ENCODE measurements at places on chromosomes 2 and 18.

- DNase-seq, result no peak
Observed at GRCh38 chr18:76756531-76757253, 65.7 kb upstream of the ZNF236 start.

DNA sequence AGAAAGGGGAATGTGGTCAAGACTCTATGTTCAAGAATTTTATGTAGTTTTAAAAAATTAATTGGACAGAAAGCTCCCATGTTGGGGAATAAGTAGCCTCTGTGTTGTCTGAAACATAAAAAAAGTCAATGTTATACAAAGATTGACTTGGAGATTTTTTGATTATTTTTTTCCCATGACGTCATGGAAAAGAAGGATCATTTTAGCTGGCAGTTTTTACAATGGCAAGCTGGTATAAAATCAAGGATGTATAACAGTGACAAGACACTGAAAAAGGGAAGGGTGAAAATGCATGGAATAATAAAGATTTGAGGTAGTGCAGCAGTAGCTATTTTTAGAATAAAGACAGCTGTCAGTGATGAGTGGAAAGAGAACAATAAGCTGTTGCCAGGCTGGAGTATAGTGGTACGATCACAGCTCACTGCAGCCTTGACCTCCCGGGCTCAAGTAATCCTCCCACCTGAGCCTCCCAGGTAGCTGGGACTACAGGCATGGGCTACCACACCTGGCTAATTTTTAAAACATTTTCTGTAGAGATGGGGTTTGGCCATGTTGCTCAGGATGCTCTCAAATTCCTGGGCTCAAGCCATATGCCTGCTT is 9.2 kb downstream of the SLC39A10 start:
- DNase-seq, result no peak

GRCh38 chr18:9838144-9838877 is 47.5 kb upstream of the TXNDC2 start:
- peak; percentile 84 for DNase-seq

GRCh38 chr2:74421221-74421870 is at the start of the genes C2orf81 and WDR54:
C2orf81 (minus strand) TSS chr2:74421619; CDS start chr2:74421560, 59 bp downstream.
WDR54 (plus strand) TSS chr2:74421730; CDS start chr2:74422154, 424 bp downstream.
- peak; percentile 93 for DNase-seq

DNA sequence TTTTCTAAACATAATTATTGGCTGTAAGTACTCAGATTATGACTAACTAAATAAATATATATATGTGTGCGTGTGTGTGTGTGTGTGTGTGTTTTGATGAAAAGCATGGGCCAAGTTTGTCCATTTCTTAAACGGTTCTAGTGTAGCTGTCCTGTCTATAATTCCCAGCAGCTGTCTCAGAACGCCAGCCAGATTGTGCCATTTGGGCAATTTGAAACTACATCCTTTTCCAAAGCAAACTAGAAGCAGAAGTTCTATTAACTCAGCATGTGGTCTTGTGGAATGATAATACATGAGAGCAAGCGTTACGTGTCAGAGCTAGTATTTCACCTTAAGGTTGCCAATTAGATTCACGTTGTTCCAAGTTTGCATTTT is 1.7 kb downstream of the ARHGAP28 start:
- no peak for DNase-seq

DNA sequence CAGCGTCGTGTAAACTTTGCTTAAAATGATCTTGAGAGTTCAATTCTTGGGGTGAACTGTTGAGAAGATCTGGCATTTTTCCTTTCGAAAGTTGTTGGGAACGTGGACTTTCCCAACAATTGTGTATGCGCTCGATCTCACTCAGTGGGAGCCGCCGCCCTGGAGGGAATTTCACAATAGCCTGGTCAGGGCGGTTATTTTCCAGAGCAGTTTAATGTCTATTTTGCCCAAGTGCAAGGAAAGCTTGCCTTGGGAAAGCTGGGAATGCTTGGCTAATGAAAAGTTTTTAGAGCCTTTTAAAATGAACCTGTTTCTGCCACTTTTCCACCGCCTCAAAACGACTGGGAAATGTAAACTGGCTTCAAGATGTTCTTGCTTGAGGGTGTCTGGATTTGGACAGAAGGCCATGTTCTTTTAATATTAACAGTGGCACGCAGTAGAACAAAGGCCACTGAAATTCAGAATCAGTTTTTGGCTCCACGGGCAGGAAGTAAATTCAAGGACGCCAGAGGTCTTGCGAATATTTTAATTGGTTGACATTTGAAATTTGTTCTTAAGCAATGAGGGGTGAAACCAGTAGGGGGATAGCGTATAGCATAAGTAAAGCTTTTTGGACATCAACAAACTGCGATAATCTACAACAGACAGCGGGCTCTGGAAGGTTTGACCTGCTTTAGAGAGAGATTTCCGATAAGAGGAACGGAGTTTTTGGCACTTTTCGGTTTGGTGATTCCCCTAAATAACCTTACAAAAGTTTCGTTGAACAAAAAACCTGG is 1.2 kb downstream of the CFLAR start:
- DNase-seq, result peak; percentile 71

DNA sequence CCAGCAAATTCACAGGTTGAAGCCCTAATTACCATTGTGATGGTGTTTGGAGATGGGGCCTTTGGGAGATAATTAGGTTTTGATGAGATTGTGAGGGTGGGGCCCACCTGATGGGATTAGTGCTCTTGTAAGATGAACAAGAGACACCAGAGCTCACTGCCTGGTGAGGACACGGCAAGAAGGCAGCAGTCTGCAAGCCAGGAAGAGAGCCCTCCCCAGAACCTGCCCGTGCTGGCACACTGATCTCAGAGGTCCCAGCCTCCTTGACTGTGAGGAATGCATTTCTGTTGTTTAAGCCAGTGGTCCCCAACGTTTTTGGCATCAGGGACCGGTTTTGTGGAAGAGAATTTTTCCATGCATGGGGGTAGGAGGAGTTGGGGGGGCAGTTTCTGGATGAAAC is 240.7 kb downstream of the KLHL29 start:
- no peak for DNase-seq

DNA sequence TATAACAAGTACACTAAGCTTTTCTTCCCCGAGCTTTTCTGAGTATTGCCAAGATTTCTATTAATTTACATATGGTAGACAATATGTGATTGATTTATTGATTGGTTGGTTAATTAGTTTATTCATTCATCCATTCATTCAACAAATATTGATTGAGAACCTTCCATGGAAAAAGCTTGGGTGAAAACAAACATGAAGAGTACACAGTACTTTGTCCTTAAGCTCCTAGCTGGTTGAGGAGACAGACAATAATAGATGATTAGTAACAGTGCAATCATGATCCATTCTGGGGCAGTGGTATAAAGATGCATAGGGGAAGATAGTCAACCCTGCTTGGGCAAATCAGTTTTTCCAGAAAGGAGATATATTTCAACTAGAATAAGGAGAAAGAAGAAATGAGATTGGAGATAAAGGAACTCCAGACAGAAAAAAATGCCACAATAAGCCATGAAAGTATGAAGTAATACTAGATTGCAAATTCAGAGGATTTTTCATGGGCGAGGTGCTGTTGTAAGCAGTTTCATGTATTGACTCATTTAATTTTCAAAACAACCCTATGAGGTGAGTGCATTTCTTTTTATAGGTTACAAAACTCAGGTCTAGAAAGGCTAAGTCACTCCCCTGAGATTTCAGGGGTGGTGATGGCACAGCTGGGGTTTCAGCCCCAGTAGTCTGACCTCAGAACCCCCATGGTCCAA is 129.5 kb downstream of the RND3 start:
- DNase-seq, result no peak

GRCh38 chr2:138432971-138433370 is 68.6 kb upstream of the SPOPL start:
- no peak for DNase-seq

GRCh38 chr2:217086038-217086522 is 226.2 kb upstream of the TNP1 start:
- no peak for DNase-seq

DNA sequence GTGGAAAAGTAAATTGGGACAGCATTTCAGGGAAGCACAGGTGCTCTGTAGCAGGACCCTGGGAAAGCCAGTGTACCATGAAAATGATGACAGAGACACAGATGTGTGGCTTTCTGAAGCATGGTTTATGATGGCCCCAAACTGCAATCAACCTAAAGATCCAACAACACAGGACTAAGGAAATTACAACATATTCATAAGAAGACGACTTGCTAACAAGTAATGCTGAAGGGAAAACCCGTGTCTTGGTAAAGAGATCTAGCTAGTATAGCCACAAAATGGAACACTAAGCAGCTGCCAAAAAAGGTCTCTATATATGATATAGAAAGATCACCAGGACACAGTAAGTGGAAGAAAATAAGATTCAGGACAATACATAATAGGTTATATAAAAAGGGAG is 53.2 kb downstream of the UXS1 start:
- no peak for DNase-seq

- DNase-seq, result peak; percentile 73
Observed at GRCh38 chr2:112275887-112276773, 733 bp downstream of the ZC3H6 start.

- no peak for DNase-seq
Observed at GRCh38 chr2:46411985-46412384, 67.4 kb upstream of the TMEM247 start.

DNA sequence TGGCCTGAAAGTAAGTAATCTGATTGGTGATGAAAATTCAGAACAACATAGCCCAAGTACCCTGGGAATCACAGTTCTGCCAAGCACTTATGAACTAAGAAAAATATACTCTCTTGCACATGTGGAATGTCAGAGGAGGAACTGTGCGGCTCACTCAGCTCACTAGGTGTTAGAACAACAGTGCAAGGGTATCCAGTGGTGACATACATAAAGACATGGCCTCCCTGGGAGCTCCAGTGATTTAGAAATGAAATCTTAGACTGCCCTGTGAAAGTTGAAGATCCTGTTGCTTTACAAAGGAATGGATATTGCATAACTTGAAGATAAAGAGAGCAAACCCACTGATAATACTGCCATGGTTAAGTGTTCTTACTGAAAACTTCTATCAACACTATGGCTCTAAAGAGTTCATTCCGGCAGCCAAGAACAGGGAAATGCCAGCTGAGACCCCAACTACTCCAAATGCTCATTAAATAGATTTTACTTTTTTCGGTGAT is 246.2 kb downstream of the ARHGAP15 start:
- DNase-seq, result no peak

- DNase-seq, result no peak
Observed at GRCh38 chr2:14385043-14385442, 247.5 kb upstream of the LRATD1 start.

DNA sequence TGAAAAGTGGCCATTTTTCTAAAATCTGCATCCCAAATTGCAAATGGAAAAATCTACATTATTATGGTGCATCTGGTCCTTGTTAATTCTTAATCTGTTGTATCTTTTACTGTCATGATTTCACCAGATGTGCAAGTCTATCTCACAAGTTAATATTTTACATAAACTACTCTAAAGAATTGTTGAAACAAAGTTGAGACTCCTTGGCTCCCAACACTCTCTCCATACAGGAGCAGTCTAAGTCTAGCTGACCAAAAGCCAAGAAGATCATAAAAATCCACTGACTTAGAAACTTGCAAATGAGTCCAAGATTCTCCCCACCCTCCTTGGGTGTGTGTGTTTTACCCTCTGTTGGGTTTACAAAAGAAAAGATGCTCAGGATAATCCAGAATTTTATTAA is 85.1 kb downstream of the NCKAP5 start:
- no peak for DNase-seq

GRCh38 chr2:164719996-164720941 is 99.0 kb upstream of the GRB14 start:
- DNase-seq, result no peak

DNA sequence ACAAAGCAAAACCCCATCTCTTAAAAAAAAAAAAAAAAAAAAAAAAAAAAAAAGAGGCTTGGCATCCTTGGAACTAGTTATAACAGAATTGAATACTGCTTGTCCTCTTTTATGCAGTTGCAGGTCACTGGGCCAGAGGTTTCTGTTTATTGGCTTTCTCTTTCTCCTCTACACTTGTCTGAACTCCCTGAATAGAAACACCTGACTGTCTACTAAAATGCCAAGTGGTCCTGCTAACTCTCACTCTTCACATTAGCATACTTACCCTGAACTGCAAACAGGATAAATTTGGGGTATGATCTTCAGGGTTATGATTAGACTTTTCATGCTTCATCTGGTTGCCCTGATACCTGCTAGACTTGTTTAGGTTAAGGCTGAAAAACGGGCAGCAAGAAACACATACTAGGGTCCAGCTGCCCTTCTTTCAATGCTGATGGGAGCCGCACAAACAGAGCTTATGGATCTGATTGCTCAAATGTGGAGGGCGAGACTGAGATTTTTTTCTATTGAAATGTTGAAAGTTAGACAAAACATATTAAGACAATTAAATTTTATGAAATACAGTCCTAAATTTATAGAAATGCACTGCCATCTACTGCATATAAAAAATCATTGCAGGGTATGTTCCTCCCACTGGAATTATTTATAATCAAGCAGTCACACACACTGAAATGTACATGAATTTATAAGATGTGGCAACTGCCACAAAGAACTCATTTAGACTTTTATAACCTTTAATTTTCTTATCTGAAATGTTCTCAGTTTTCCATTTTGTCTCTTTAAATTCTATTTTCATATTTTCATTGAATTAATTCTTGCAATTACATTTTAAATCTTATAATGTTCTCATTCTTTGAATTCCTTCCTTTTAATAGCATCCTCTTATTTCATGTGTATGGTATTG is 40.8 kb downstream of the GTF3C3 start:
- no peak for DNase-seq

DNA sequence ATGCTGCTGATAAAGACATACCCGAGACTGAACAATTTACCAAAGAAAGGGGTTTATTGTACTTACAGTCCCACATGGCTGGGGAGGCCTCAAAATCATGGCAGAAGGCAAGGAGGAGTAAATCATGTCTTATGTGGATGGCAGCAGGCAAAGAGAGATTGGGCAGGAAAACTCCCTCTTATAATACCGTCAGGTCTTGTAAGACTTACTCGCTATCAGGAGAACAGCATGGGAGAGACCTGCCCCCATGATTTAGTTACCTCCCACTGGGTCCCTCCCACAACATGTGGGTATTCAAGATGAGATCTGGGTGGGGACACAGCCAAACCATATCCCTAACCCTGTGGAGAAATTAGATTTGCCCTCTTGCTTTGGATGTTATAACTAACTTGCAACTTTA is 1068.0 kb upstream of the ZEB2 start:
- DNase-seq, result no peak

GRCh38 chr18:79169958-79170555 is 100.9 kb downstream of the ATP9B start:
- no peak for DNase-seq

DNA sequence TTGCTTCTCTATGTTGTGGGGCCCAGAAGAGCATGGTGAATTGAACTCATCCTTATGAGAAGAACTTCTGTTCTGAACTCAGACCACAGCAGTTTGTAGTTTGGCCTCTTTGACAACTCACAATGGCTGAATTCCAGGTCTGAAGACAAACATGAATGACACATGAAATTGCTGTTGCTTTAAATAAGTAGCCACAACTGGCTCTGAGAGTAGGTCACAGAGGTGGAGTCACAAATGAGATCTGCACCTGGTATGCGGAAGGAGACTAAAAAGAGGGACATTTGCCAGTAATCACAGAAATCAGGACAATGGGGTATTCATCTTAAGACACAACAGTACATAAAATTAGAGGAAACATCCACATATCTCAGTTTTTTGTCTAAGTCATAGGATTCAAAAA is 290.3 kb upstream of the MMADHC start:
- DNase-seq, result no peak
